Peyer's patch (tissue), 4 donors: ENCODE measurements at places on chromosomes 6 and 20.

DNA sequence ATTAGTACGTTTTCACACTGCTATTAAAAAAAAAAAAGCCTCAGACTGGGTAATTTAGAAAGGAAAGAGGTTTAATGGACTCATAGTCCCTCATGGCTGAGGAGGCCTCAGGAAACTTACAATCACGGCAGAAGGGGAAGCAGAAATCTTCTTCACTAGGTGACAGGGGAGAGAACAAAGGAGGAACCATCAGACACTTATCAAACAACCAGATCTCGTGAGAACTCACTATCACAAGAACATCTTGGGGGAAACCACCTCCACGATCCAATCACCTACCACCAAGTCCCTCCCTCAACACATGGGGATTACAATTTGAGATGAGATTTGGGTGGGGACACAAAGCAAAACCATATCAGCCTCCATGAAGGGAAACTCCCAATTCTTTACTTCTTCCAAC, 85.2 kb upstream of the MAFB start:
- no peak for DNase-seq

GRCh38 chr6:79180052-79180451, 54.4 kb downstream of the HMGN3 start:
- no peak for DNase-seq

- no peak for DNase-seq
Observed at GRCh38 chr6:137261761-137262160, 42.6 kb upstream of the IFNGR1 start.

DNA sequence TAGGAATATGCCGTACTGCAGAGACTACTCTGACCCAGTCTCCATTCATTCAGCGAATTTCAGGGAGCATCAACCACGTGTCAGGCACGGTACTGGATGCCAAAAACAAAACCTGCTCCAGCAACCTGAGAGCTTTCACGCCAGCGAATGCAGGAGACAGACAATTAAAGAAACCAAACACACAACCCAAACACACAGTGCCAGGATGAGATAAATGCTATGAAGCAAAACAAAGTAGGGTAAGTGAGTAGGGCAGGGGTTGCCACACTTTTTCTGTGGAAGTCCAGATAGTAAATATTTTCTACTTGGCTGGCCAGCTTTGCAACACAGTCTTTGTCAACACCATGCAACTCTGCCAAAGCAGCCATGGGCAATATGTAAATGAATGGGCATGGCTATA, 10.0 kb downstream of the MOCS1 start:
- DNase-seq = no peak

DNA sequence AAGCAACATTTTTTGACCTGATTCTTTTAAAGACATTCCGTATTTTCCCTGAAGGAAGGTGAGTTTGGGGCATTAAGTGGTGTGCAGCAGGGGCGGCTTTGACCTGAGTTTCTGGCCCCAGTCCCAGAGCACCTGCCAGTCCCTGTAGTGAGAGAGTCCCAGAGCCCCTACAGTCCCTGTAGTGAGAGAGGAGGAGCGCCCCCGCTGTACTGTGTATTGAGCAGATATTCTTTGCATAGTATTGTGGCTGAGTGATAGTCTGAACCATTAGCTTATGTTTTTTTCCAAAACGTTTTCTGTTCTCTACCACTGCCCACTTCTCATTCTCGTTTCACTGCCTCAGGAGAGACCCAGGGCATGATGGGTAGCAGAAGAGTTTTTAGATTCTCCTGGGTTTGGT, 17.2 kb upstream of the SH3BGRL2 start:
- no peak for DNase-seq

DNA sequence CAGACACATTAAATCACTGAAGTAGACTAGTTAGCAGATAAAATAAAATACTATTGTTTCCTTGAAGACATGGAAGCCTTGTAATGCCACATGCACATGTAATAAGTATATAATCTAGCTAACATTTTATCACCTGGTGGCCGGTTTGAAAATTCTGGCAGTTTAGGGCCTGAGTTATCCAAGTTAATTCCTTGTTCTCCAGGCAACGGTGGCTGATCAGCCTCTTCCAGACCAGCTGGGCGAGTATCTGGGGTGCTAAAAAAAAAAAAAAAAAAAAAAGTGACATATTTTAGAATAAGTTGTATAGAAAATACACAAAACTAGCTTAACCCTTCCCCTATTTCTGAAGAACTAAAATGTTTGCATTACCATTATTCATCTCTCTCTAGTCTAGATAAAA, 42.5 kb downstream of the TP53INP2 start:
- DNase-seq = no peak

GRCh38 chr6:152057832-152058498, 250.5 kb downstream of the ESR1 start:
- no peak for DNase-seq

- DNase-seq = no peak
Observed at GRCh38 chr20:24987873-24988835, 4.4 kb downstream of the APMAP start.

- DNase-seq = no peak
Observed at GRCh38 chr6:3878048-3878666, 29.0 kb downstream of the FAM50B start.

DNA sequence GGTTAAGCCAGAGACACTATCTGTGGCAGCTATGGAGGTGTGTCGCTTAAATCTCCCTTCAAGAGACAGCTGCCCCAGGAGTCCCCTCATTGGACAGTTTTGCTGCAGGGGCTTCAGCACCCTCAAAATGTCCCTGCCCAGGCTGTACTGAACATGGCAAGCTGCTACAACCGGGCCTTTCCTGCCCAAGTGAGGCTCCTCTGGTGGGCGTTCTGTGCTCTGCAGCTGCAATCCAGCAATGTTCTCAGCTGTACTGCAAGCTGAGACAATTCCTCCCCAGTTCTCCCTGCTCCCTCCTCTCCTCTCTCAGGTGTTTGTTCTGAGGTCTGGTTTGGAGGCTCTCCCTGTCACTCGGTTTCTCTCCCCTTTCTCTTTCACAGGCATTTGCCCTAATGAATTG, 190.8 kb upstream of the LAMP5 start:
- DNase-seq = no peak

- DNase-seq = no peak
Observed at GRCh38 chr6:33336495-33336894, 19.0 kb upstream of the ZBTB22 start.

DNA sequence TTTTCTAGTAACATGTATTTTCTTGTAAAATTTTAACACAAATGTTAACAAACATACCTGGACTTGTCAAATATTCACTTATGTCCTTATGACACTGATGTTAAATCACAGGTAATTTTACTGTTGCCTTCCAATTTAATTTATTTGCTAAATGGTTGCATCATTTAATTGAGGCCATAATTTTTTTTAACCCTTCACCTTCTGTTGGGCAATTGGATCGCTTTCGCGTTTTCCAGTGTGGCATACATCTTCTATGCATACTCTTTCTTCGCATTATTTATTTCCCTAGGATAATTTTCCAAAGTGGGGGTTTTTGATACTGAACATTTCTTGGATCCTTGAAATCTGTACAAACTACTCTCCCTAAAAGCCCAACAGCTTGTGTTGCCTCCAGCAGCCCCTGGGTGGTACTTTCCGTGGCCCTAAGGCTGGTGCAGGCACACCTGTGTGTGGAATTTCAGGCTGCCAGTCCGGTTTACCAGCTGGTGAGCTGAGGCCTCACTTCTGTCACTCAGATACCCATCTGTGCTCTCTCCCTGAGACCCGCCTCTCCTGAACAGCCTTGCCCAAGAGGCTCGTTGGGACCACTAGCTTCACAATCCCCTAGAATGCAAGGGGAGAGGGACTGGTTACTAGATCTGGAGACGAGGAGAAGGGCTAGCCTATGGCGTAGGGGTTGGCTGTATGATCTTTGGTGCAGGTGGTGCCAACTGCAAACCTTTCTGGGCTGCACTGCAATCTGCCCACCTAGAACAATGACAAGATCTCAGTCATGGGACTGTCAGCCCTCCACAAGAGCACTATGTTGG, 11.2 kb upstream of the C20orf144 start:
- DNase-seq = no peak

DNA sequence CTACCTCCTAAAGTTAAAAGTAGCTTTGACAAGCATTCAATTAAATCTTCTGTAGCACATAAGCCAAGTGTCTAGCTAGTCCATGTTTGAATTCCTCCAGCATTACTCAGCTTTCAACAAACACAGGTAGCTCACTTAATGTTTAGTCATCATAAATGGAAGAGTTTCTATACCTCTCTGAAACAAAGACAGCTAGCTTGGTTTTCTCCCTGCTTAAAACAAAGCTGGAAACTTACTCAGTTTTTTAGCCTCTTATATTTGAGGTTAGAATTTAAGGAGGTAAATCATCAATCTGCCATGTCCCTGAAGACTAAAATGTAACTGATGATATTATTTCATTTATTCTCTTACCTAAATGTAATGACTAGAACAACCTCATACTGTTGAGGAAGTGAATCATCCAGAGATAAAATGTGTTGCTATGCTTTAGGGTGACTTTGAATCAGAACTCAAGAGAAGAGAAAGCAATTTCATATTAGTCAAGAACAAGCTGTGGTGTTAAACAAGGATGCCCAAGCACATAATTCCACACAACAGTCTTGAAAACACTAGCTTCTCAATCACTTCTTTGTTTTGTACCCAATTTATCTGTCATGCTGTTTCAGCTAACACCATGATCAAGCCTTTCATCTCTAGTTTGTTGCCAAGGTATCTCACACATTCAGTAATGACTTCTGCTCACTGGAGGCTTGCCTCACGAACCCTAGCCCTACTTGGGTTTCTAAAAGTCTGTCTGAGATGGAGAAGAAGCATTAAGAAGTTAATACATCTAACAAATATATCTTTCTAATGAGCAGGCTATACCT, 251.9 kb downstream of the EPM2A start:
- no peak for DNase-seq

DNA sequence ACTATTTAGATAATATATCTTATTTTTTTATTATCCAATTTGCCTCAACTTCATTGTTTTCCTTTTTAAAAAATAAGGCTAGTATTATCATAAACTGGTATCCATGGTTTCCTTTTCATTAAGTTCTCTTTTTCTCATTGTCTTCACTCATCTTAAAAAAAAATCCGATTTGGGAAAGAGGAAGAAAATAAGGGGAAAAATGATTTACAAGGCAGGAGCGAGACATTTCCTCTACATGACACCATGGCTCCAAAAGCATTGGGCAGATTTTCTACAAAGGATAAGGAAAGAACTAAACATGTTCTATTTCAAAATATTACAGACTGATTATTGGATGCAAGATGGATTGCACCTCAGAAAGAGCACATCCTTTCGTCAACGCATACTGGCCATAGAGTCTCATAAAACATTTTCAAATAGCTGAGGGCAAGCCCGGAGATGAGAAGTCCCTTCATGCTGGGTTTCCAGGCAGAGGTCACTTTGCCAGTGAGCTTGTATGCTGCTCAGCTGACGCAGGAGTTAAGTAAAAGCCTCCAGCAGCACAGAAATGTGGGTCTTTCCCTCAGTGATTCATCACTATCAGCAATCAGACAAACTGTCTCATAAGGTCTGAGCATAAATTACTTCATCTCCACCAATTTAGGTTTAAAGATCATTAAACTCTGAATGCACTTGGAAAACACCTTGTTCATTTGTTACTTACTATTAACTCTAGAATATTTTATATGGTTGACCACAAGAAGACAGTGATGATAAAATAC, 129.0 kb upstream of the TNFAIP3 start:
- DNase-seq = no peak

GRCh38 chr6:90849686-90850085, 262.8 kb upstream of the MAP3K7 start:
- no peak for DNase-seq

DNA sequence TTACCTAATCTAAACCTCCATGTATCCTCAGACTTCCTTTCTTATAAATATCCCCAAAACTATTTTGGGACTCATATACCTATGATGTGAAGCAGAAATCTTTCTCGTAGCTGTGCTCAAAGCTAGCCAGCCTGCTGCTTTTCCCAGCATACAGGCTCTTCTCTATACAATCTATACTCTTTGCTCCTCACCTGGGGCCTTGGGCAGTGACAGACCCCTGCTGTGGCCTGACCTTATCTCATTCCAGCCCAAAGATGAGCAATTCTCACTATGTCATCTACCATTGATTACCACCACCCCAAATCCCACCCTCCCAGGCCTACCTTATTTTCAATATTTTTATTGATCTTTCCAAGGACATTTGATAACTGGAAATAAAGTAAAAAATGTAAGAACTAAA, 83.2 kb upstream of the FBXL4 start:
- no peak for DNase-seq

- no peak for DNase-seq
Observed at GRCh38 chr6:116975600-116975999, 98.6 kb downstream of the RFX6 start.

DNA sequence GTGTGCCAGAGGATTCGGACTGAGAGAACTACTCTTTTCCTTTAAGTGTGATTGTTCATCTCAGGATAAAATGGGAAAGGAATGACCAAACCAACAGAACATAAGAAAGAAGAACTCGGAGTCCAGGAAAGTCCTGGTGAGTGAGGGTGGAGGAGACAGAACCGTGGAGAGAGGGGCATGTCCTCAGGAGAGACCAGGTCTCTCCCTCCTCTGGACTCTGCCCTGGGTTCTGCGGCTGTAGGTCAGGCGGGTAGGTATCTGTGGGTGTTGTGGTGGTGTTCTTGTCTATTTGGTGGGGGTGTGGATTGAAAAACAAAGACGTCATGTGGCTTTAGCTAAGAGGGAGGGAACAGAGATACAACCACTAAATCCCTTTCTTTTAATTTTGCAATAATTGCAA, 29.1 kb upstream of the AGPAT4 start:
- no peak for DNase-seq

DNA sequence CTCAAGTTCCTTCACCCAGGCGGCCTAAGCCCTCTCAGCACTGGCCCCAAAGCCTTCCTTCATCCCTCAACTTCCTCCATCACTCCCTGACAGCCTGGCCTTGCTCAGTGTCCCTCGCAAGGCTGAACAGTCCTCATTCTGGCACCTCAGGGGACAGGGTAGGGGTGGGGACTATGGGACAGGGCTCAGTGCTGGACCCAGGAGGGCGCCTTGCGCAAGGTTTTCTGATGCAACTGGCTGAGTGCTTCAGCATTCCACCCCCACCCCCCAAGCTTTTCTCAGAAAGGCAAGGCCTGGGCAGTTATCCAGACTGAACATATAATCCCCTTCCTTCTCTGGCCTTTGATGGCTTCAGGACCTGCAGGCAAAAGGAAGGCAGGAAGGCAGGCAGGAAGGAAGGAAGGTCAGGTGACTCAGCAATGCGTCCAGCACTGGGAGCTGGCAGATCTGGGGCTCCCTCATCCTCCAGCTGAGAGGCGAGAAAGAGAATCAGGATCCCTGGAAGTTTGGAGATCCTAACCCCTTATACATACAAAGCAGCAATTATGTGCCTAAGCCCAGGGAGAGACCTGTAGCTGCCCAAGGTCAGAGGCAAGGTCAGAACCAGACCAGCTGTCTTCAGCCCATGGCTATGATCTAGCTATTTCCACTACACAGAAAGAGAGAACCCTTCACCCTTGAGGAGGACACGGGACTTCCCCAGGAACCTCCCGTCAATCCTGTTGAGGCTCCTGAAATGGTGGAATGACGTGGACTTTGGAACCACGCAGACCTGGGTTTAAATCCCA, 8.6 kb upstream of the TRIB3 start:
- no peak for DNase-seq

DNA sequence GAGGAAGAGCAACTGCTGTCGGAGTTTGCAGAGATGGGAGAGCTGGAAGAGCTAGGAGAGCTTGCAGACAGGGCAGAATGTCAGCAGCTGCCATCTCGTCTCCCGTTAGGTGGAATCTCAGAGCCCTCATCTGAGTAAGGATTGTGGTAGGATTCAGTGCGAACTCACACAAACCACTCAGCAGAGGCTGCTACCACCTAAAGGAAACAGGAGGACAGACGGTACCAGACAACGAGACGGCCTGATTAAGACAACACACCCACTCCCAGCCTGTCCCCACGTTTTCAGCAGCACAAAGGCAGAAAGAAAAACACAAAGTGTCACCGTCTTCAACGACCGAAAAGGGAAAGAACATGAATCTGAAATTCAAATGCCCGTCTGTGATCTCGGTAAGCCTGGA, 4.1 kb downstream of the LEMD2 start:
- DNase-seq = no peak
